ENCODE measurements at places on chromosomes 7 and 10.

DNA sequence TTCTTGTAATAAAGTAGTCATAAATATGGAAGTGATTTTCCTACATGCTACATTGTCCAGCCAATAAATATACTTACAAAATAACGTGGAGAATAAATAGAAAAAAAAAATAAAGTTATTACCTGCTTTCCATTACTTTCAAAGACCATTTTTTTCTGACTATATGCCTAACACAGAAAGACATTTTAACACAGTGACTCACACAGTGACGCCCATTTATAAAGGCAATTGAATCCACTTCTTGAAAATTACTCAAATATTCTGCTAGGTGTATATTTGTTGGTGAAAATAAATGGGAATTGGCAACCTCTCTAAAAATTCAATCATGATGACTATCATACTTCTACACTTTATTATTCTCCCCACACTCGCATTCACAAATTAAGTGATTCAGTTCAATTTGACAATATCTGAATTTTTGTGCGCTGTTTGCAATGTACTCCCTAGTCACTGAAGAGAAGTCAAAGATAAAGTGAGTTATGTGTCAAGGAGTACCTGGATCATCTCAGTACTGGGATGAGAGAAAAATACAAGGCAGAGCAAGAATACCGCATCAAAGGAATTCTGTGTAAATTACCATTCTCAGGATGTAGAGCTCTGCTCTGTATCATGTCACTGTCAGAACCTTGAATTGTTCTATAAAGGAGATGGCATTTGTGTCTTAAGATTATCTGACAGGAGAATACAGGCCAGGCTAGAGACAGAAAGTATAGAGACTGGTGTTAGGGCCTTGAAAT is 642.7 kb downstream of the IPMK start:
- no peak for DNase-seq

GRCh38 chr10:72127571-72127970 is 39.2 kb upstream of the SPOCK2 start:
- no peak for DNase-seq

DNA sequence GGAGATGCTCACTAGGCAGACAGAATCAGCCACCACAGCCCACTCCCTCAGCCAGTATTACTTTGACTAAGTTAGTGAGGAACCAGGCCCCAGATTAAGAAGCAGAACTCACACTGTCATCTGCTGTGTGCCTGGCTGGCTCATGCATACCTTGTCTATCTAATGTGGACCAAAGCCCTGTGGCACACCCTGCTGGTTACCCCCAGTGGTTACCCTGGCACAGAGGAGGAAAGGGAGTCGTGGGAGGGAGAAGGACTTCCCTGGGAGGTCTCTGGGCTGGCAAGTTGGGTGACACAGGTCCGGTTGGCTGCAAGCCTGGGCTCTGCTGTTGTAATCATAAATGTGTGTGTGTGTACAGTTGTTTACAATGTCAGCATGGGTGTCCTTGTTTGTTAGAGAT is 7.5 kb upstream of the SH2D4B start:
- peak; percentile 79 for DNase-seq

DNA sequence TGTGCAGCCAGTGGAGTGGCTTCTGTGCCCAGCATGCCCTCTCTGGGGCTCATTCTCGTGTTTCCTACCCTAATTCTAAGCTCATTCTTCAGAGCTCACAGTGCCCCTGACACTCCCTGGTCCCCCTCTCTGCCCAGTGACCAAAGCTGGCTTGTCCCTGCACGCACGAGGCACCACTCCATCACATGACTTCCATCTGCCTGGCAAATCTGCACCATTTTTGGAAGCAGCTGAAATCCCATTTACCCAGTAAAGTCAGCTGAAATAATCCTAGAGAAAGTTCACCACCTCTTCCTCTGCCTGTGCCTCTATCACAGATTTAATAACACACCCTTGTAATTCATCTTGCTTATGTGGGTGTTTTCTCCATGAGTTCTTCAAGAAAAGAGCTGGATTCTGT is 616.9 kb downstream of the PTPRN2 start:
- no peak for DNase-seq

DNA sequence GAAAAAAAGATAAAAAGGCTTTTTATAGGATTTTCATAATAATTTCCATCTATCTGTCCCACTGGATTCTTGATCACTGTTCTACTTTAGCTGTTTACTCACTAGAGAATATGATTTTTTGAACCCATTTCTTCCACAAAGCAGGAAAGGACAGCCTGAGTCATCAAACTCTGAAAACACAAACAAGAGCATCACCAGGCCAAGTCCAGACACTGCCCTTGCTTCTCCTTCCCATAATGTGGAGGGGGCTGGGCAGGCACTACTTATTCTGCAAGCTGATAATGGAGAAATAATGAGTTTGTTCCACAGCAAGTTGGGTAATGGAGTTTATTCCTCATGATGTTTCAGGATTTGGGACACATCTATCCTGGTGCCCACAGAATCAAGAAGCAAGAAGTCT is 13.0 kb upstream of the KCNIP2 start:
- DNase-seq: no peak

GRCh38 chr7:13880789-13881188 is 108.7 kb downstream of the ETV1 start:
- peak; percentile 33 for DNase-seq

DNA sequence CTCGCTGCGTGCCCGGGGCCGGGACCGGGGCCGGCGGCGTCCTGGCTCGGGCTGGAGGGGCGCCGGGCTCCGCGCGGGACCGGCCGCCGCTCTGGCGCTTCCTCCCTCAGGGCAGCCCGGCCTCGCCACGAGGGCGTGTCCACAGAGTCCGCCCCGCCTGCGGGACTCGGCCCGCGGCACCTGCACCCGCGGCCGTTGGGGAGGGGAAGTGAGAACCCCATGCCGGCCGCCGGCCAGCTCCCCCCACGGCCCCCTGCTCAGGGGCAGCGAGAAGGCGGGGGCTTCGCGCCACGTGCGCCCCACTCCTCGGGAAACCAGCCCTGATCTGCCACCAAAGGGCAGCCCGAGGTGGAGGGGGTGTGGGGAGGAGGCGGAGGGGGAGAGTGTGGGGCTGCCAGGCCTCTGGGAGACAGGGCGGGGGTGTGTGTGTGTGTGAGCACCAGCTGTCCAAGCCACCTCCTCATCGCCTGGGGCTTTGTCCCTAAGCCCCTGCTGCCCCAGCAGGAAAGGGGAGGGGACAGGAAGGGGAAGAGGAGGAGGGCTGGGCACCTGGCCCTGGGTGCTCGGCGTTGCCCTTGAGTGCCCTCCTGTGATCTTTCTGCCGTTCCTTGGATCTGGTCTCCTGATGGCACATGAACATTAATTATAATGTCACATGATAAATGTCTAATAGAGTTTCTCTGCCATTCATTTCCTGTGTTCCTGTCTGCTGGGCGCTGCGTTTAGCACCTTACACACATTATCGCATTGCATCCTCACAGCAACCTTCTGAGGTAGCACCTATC is at the start of gene PIK3AP1:
Gene PIK3AP1 (minus strand): TSS at position 93 of the 785 bp plus-strand sequence. CDS start 120 bp downstream, outside the sequence.
- DNase-seq: peak; percentile 69

DNA sequence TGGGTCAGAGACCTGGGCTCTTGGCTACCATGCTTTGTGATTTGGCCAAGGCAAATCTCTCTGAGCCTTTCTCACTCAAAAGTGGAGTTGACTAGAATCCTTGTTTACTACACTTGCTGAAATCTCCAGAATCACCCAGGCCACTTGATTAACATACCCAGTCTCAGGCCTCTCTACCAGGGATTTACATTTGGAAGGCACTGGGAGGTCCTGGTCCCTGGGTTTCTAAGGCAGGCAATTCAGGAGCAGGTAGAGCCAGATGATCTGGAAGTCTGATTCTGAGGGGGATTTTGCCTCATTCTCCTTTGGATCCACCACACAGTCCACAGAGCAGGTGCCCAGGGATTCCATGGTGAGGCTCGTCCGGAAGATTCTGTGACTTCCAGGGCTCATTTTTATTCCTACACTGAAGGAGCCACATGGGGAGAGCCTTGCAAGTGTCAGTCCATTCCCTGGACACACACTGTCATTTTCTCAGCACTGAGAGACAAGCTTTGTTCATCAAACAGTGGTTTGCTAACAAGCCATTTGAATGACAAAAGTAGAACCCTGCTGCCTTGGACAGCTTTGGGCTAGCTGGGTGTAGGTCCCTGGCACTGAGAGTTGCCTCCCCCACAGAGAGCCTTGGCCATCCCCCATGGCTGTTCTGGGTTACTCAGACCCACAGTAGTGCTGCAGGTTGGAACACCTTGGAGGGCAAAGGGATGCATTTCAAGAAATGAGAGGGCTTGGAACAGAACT is 74.2 kb downstream of the NOC3L start:
- DNase-seq: no peak

- DNase-seq: peak; percentile 2
Observed at GRCh38 chr7:97418312-97418711, 300.8 kb downstream of the SDHAF3 start.

DNA sequence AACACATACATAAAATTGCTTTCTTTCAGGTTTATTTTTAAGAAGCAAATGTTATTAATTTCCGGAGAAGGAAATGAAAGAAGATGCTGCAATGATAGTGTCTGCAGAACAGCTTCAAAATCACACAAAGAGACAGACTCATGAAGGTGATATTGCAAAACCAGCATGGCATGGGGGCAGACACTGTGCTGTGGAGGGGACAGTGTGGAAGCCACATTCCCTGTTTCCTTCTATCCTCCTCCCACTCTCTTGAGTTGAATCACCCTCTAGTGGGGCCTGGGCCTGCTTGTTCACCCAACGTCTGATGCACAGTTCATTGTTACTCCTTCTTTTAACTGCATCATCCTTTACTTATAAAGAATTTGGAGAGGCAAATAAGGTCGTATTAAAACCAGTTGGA is 104.0 kb upstream of the INSIG1 start:
- DNase-seq: no peak

DNA sequence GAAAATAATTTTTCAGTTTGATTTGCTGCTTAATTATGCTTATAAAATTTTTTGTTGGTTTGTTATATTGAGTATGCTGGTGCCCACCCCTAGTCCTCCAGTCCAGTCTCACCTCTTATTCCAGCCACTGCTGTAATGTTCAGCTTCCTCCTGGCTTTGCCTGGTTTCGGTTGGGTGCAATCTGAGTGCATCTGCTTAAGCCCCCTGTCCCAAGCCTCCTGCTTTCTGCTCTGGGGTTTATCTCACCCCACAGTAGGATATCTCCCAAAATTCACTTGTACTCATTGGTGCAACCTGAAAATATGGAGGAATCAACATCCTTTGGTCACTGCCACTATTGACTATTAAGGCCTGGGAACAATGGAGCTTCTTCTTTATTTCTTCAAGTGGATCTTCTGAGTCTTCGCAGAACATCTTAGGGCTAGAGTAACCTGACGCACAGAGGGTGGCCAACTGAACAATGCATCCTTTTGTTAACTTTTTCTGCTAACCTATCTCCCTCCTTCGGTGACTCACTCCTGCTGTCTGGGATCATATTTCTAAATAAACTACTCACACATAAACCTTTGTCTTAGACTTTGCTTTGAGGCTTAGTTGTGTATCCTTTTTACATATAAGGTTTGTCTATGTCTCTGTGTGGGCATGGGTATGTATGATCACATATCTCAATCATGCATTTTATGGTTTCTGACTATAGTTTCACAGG is 19.1 kb upstream of the SOSTDC1 start:
- DNase-seq: peak; percentile 60

DNA sequence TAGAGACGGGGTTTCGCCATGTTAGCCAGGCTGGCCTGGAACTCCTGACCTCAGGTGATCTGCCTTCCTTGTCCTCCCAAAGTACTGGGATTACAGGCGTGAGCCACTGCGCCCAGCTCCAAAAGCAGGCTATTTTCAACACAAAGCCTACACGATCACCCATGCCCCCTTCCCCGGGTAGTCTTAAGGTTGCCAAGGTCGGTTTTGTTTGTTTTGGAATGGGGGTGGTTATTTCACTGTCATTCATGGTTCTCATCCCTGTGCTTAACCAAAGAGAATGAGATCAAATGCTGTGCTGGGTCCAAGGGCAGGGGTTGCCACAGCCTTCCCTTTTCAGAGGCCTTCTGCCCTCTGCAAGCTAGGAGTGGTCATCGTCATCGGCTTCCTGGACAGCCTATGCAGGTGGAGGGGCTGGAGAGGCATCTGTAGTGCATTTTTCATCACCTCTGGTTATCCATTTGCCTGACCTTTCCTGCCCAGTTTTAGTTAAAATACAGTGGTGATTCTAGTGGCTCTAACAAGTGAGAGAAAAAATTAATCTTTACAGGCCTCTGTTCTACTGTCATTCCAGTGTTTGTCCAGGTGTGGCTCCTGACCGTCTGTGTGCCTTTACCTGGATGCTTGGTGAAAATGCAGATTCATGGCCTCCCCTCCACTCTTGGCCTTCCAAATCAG is 11.4 kb downstream of the BLVRA start:
- no peak for DNase-seq

DNA sequence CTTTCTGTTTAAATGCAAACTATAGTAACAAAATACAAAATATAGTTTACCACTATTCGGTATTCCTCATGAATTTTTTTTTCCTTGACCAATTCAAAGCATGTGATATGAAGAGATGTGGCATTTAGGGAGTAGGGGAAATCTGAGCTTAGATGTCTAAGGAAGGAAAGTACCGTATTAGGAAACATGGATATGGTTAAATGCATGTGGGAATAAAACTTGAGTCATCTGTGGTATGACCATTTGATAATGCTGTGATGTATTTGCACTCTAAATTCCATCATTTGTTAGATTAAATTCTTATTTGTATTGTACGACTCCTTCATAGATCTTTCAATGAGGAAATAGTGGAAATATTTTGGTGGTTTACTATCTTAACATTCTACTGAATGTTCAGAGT is 19.7 kb downstream of the AHR start:
- DNase-seq: no peak

DNA sequence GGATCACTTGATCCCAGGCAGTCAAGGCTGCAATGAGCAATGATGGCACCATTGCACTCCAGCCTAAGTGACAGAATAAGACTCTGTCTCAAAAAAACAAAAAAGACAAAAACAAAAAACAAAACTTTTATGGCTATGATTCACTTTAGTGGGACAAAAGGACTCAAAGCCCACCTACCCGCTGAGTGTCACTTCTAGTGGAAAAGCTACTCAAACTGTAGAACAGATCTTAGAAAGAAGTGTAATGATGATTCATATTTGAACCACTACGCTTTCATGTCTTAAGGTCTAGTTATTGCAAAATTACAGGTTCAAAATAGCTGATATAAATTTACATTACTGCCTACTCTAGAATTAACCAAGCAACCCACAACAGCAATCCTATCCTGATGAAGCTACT is 47.1 kb upstream of the OTUD1 start:
- DNase-seq: no peak

- peak; percentile 10 for DNase-seq
Observed at GRCh38 chr10:131453721-131454634, 142.5 kb upstream of the TCERG1L start.

GRCh38 chr7:15567652-15568051 is 5.8 kb upstream of the AGMO start:
- no peak for DNase-seq

DNA sequence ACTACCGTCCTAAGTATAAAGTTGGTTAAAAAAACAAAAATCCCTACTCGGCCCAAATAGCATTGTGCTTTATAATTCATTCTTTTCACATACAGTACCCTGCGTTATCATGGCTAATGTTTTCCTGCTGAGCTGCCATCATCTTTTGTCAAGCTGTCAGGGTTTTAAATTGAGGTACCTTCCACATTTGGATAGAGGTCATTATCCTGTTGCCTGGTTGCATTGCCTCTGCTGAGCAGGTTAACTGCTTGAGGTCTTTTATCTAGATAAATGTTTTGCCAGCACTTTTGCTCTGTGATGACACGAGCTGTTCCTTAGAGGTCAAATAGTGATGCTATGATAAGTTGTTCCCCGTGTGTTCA is 94.4 kb upstream of the FZD1 start:
- no peak for DNase-seq

- DNase-seq: peak; percentile 82
Observed at GRCh38 chr10:119270762-119271366, 63.5 kb downstream of the GRK5 start.
